ENCODE measurements at places on chromosomes 16 and 17.

GRCh38 chr16:62927122-62927521 lies 890.9 kb upstream of the CDH8 start:
- no peak for DNase-seq

GRCh38 chr17:55456307-55457240 lies 34.9 kb upstream of the MMD start:
- no peak for DNase-seq

- DNase-seq = no peak
Measured at GRCh38 chr17:76003915-76004314, 3.3 kb downstream of the CDK3 start.

- no peak for DNase-seq
Measured at GRCh38 chr17:5378566-5379207, 40.8 kb downstream of the NUP88 start.

- DNase-seq = no peak
Measured at GRCh38 chr17:68319410-68320162, 28.3 kb downstream of the ARSG start.

- DNase-seq = no peak
Measured at GRCh38 chr17:16155536-16155935, 59.8 kb downstream of the NCOR1 start.

DNA sequence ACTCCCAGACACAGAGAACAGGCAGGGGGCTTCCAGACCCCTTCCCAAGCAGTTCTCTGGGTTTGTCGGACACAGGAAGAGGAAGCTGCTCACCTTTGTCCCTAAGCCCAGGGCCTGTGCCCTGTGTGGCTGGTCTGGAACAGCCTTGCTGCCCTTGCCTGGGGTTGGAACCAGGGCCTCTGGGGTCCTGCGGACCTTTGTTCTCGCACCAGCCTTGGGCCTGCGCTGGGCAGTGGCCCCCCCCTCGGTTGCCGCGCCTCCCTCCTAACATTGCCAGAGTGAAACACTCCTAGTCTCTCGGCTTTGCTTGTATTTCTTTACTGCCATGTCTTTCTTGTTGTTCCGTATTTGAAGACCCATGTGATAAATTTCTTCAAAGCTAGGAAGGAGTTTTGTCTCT lies 8.5 kb upstream of the IL17C start:
- DNase-seq = no peak

DNA sequence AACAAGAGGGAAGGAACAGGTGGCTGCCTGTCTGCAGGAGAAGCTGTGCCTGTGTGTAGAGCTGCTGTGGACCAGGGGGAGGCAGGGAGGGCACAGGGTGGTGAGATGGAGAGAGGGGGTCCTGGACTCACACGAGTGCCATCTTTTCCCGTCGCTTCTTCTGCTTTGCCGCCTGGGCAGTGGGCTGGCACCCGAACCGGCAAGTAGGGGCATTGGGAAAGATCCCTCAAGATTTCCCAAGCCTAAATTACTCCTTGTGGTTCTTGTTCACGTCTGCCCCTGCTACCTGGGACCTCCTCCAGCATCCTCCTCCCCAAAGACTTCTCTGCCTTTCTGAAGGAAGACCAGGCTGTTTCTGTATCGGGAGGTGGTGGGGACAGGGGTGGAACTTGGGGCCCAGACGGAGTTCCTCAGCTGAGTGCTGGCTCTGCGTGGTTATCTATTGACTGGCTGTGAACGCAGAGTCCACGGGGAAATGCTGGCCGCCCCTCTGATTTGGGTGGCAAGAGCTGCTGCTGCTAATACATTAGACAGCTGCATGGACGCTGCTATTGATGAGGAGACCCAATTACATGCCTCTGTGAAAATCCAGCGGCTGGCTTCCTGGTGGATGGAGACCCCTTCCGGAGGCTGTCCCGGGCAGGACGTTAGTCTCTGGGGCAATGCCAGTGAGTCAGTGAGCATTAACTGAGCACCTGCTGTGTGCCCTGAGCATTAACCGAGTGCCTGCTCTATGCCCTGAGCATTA lies 114.5 kb downstream of the OR1D5 start:
- DNase-seq = no peak

GRCh38 chr16:87843678-87844105 lies 25.6 kb downstream of the SLC7A5 start:
- DNase-seq = no peak

DNA sequence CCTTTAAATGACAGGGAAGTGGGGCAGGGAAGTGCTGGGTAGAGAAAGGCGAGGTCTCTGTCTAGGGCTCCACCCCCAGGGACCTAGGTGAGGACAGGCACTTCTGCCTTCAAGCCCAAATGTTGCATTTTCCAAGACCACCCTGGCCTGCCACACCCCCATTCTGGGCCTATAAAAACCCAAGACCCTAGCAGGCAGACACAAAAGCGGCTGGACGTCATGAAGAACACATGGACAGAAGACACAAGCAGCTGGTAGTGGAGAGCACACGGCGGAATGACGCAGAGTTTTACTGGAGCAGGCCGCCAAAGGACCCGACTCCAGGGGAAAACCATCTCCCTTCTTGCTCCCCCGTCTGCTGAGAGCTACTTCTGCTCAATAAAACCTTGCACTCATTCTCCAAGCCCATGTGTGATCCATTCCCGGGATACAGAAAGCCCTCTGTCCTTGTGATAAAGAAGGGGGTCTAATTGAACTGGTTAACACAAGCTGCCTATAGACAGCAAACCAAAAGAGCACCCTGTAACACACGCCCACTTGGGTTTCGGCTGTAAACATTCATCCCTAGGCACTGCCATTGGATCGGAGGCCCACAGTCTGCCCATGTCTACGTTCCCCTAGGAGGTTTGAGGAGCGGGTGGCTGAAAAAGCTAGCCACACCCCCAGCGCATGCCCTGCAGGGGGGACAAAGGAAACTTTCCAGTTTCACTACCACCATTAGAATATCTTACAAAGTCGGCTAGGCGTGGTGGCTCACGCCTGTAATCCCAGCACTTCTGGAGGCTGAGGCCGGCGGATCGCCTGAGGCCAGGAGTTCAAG lies 622.2 kb upstream of the SALL1 start:
- no peak for DNase-seq

DNA sequence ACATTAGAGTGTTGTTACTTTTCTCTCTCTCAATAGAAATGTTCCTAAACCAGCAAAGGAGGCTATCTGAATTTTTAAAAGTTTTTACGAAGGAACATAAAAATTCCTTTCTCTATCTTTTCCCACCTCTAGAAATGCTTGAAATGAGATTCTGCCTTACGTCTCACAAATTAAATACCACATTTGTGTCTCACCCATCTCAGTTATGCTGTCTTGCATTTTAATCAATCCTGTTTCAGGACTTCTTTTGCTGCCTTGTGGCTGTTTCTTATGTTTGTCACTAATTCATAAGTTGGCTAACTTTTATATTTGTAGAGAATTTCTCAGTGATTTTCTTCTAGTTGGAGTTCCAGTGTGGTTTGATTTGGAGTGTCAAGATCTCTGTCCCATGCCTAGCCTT lies 3.5 kb downstream of the OMG start:
- DNase-seq = no peak

GRCh38 chr17:72656130-72656763 lies 436.2 kb downstream of the SLC39A11 start:
- no peak for DNase-seq

- DNase-seq = peak; percentile 96
Measured at GRCh38 chr17:47239967-47240651, 13.5 kb upstream of the ITGB3 start.

DNA sequence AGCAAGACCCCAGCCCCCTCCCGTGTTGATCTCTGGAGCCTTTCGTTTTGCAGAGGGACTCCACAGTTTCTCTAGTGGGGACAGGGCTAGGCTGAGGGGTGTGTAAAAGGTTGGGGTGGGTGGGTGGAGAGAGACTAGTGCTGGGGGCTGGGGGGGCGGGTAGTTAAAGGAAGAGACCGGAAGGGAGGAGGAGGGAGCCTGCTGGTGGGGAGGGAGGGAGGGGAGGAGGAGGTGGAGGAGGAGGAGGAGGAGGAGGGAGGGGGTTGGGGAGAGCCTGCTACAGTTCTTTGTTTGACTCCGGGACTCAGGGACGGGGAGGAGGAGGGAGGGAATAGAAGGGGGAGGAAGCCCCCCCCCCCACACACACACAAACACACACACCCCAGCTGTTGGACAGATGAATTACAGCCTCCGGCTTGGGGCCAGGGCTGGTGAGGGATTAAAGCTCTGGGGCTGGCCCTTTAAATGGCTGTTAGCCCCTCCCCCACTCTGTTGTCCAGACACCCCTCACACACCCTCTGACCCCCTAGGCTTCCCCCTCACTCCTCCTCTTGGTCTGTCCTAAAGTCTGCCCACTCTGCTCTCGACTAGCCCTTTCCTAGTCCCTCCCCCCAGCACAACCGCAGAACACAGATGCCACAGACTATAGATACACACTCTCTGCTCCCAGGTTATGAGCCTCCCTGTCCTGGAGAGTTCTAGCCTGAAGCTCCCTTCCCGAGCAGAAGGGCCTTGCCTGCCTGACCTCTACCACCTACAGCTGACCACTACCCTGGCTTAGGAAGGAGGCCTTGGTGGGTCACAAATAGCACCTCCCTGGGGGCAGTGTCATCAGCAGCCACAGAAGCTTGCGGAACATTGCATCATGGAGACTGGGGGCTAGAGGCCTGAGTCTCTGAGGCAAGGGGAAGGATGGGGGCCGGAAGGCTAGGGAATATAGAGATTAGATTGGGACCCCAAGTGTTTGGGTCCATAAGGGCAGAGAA lies 4.4 kb downstream of the KDM6B start:
- no peak for DNase-seq

- DNase-seq = no peak
Measured at GRCh38 chr17:50222922-50223321, 21.5 kb upstream of the COL1A1 start.

- DNase-seq = no peak
Measured at GRCh38 chr16:31568577-31569359, 41.1 kb downstream of the AHSP start.

- no peak for DNase-seq
Measured at GRCh38 chr17:40153603-40154236, 13.4 kb downstream of the CASC3 start.

DNA sequence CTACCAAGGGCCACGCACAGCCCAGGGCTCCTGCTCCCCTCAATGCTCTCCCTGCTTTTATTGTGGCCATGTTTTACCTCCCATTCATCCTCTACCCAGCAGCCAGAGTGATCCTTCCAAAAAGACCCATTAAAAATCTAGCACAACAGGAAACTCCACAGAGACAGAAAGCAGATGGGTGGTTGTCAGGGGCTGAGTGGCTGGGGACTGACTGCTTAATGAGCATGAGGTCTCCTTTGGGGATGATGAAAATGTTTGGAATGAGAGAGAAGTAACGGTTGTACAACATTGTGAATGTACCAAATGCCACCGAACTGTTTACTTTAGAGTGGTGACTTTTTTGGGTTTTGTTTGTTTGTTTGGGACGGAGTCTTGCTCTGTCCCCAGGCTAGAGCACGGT lies 107.4 kb downstream of the GAS7 start:
- no peak for DNase-seq

DNA sequence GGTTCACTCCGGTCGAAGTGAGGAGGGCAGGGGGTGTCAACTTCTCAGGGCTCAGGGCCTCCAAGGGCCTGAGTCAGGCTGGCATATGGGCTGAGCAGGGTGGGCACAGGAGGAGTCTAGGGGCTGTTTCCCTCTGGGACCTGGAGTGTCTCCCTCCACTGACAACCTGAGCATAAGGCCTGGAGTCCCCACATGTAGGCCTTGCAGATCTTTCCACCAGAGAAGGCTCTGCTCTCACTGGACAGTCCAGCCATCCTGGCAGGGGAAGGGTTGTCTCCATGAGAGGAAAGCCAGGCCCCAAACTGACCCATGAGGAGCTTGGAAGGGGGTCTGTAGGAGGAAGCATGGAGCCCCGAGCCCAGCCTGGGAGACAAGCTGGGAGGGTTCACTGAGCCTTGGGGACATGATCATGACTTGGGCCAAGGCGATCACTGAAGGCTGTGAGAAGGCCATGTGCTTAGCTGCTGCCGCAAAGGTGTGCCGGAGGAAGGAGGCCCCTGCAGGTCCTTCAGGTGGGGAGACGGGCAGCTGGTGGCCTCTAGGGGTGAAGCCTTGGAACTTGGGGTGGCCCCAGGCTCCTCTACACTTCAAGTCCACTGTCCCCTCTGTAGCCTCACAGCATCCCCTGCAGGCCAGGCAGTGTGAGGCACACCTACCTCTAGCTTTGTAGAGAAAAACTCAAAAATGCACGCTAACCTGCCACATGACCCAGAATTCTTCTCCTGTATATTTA lies 9.9 kb downstream of the CMTM2 start:
- DNase-seq = peak; percentile 19

- DNase-seq = peak; percentile 33
Measured at GRCh38 chr17:40063187-40063771, 514 bp downstream of the THRA start.

GRCh38 chr16:68756239-68756915 lies 19.3 kb downstream of the CDH1 start:
- DNase-seq = peak; percentile 100

GRCh38 chr16:71863995-71864394 lies 18.2 kb downstream of the ATXN1L start:
- no peak for DNase-seq

DNA sequence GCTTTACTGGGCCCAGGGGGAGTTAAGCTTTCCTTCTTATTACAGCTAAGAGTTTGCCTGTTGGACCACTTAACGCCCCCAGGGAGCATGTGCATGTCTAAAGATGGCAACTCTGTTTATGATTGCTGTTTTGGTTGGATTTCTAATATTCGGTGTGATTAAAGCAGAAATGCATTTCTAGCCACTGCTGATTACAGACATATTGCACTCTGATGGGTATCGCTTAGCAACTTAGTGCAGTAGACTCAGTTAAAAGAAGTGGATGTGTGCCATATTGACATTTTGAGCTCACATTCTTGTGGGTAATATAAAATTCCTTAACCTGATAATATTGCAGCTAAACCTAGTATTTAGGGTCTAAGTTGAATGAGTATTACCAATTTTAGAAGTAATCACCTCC lies 4.2 kb downstream of the NF1 start:
- no peak for DNase-seq

DNA sequence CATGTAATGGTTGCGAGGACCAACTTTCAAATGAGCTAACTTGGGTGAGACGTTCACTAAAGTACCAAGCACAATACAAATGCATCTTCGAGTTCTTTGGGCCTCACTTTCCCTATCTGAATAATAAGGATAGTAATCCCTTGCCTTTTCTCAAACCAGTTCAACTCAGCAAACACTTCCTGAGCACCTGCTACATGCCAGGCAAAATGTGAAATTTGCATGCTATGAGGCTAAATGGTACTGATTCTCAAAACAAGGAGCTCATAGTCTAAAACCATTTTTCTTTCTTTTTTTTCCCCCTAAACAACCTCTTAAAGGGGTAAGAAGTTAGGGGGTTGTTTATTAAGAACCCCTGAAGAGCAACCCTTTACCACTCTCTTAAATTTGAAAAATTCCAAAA lies 101.4 kb upstream of the HLF start:
- DNase-seq = no peak

GRCh38 chr17:78992542-78993212 lies 13.0 kb upstream of the LGALS3BP start:
- DNase-seq = no peak

GRCh38 chr16:17233318-17234002 lies 237.3 kb downstream of the XYLT1 start:
- DNase-seq = no peak

- DNase-seq = peak; percentile 40
Measured at GRCh38 chr16:50152351-50152806, 727 bp upstream of the TENT4B start.
